ENCODE measurements at places on chromosomes 4 and X.

GRCh38 chrX:131745942-131746489 lies 202.1 kb downstream of the OR13H1 start:
- peak; percentile 41 for DNase-seq

- no peak for DNase-seq
Measured at GRCh38 chr4:111602848-111603247, 542.4 kb upstream of the FAM241A start.

GRCh38 chr4:26474551-26474950 lies 15.7 kb downstream of the CCKAR start:
- DNase-seq = no peak

- no peak for DNase-seq
Measured at GRCh38 chr4:16524406-16524805, 298.1 kb upstream of the TAPT1 start.

- DNase-seq = peak; percentile 45
Measured at GRCh38 chr4:53601251-53601764, 10.0 kb upstream of the LNX1 start.

DNA sequence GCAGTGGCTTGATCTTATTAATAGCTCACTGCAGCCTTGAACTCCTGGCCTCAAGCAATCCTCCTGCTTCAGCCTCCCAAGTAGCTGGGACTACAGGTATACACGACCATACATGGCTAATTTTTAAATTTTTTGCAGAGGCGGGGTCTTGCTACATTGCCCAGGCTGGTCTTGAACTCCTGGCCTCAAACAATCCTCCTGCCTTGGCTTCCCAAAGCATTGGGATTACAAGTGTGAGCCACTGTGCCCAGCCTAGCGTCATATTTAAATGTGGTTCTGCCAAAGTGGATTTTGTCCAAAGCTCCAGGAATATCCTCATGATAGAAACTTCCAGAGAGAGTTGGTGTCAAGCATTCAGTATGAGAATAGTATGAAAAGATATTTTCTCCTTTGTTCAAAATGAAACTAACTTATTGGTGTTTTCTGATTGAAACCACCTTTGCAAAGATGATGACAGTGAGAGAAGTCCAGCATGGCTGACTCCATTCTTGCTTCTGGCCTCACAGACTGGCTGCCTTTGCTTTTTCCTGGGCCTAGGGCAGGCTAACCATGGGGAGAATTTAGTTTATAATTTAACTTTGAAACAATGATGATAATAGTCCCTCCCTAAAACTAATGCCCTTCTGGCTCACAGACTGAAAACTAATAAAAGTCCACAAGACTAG lies 129.0 kb downstream of the C4orf51 start:
- DNase-seq = no peak

GRCh38 chr4:101806914-101807313 lies 16.4 kb downstream of the BANK1 start:
- peak; percentile 71 for DNase-seq

DNA sequence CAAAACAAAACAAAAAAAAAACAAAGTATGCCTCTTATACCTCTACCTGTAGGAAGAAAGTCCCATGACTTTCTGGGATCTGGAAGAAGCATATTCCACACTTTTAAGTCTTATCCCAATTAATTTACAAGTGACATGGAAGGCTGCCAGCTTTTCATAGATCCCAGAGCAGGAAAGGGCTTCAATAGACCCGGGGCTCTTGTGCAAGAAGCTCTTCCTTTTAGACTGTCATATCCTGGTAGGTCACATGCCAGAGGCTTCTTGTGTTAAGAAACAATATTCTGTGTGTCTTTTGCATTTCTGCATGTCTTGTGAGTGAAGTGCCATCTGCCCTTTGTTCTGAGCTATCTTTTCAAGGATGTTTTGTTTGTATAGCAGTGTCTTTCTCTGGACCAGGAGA lies 84.4 kb upstream of the PHOX2B start:
- no peak for DNase-seq

GRCh38 chrX:44795945-44796450 lies 47.8 kb upstream of the DUSP21 start:
- DNase-seq = no peak

GRCh38 chr4:77226939-77227705 lies 70.1 kb downstream of the CCNG2 start:
- no peak for DNase-seq

DNA sequence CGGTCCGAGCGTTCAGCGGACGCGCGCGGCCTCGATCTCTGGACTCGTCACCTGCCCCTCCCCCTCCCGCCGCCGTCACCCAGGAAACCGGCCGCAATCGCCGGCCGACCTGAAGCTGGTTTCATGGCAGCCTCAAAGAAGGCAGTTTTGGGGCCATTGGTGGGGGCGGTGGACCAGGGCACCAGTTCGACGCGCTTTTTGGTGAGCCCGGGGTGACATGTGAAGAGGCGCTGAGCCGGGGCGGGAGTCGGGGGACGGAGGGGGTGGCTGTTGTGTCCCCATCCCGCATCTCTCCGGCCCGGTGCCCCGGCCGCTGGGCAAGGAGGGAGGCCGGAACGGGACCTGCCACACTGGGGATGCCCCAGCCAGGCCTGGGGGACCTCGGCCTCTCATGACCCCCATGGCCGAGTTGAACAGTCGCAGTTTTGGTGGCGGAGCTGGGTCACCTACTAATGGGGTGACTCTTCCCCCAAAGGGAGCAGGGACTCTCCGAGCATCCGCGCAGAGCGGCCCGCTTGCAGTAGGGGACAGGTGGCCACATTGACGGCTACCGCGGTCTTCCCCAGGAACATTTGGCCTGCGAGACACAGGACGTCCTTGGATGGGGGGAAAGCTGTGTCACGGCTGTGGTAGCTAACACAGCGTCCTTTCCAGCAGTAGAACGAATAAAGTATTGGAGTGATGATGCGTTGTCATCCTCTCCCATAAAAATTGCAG lies at the start of gene GK:
TSS of gene GK (plus strand) at position 9 of the 717 bp plus-strand sequence. CDS start at position 124, 115 bp downstream.
- peak; percentile 62 for DNase-seq

DNA sequence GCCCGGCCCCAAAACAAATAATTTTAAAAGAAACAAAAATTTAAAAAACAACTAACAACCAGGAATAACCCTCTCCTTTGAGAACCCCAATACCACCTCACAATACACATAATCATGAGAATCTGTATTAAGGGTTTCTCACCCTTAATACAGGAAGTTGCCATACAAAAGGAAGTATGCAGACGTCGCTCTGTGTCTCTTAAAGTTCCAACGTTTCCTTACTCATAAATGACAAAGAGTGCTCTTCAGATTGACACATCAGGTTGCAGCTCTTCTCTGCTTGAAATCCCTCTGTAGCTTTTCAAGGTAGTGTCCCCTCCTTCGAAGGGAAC lies 73.9 kb upstream of the IRF2 start:
- no peak for DNase-seq

DNA sequence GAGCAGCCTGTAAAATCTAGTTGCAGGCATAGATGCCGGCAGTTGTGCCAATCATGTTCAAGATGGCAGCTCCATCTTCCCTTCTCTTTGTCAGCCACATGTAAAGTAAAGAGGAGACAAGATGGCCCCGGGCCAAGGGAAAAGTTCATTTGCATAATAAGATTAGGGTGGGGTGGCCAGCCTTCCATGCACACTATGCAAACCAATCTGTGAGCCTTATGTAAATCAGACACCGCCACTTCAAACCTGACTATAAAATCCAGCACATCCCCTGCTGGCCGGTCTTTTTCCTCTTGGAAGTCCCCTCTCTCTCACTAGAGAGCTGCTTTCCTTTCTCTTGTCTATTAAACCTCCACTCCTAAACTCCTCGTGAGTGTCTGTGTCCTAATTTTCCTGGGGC lies 78.9 kb upstream of the CBR4 start:
- no peak for DNase-seq

GRCh38 chr4:74967324-74967723 lies 34.4 kb downstream of the PARM1 start:
- DNase-seq = no peak

DNA sequence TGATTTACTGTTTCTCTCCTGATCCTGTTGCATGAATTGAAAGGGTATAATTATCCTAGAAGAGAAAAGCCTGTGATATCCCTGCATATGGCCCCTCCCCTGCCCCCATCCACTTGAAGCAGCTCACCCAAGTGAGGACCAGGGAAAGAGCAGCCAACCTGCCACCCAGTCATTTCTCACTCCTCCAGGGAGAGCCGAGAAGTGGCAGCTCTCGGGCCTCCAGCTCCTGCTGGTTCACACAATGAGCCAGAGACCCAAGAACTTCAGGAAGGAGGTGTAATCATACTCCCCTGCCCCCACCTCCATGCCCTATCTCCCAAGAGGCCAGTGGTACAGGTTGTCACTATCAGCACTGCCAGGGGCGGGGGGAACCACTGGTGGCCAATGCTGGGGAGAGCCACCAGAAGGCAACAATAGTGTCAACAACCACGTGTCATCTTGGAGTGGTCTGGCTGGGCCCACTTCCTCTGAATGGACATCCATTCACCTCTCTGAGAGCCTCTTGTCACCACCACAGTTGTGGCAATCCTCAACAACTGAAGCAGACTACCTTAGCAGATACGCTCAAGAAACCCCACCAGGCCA lies 42.9 kb downstream of the APOO start:
- DNase-seq = no peak

DNA sequence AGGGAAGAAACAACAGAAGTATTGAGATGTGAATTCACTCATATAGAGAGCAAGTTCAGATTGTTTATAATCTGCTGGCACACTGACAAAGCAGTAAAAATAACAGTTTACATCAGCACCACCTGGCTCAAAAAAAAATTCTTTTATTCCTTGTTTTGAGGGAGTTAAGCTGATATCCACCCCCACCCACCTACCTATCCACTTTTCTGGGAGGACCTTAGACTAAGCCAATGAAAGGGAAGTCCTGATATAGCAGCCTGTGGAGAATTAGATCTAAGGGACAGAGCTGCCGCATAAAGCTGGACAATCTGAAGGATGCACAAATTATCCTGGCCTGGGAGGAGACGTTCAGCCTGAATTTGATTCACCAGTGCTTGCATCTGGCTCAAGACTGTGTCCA lies 264.5 kb downstream of the RCHY1 start:
- no peak for DNase-seq

GRCh38 chr4:58261526-58261925 lies 1151.3 kb upstream of the IGFBP7 start:
- no peak for DNase-seq
